Upper lobe of right lung (tissue), 1 donor: ENCODE measurements at places on chromosomes 1 and 21. TPM values are rescaled to one million over a fixed set of nuclear protein-coding genes. Genes with fewer than 3 reads are reported as not detected.

- no peak for DNase-seq
Observed at GRCh38 chr1:15676688-15677661, 7.1 kb upstream of the PLEKHM2 start.

Gene OR6K3
- total RNA-seq = 2.3 TPM

Gene SELE
- total RNA-seq = 1.5 TPM

Gene S100A7
- not detected for total RNA-seq

Gene MYOG
- total RNA-seq = not detected

GRCh38 chr1:211381481-211382181 lies 55.0 kb downstream of the TRAF5 start:
- no peak for DNase-seq

- DNase-seq = no peak
Observed at GRCh38 chr1:58886611-58887010, 102.8 kb upstream of the JUN start.

DNA sequence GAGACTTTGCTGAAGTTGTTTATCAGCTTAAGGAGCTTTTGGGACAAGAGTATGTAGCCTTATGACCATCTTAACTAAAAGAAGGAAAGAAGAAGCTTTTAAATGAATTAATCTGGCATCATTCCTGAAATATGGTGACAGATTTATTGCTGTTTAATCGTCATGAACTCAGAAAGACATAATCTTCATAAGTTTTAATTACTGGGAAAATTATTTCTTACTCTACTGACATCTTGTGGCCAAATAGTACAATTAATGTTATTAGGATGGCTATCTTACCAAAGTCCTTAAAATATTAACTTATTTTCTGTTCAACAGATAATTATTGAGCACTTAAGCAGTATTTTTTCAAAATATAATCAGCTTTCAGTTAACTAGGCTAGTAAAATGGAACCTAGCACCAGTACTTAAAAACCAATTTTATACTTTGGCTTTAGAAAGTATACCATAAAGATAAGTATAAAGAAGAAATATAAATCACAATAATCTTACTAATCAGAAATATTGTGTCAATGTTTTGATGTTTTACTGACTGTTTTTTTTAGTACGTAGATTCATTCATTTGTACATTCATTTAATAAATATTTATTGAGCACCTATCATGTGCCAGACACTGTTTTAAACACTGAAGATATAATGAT lies 34.7 kb upstream of the GPR25 start:
- no peak for DNase-seq

DNA sequence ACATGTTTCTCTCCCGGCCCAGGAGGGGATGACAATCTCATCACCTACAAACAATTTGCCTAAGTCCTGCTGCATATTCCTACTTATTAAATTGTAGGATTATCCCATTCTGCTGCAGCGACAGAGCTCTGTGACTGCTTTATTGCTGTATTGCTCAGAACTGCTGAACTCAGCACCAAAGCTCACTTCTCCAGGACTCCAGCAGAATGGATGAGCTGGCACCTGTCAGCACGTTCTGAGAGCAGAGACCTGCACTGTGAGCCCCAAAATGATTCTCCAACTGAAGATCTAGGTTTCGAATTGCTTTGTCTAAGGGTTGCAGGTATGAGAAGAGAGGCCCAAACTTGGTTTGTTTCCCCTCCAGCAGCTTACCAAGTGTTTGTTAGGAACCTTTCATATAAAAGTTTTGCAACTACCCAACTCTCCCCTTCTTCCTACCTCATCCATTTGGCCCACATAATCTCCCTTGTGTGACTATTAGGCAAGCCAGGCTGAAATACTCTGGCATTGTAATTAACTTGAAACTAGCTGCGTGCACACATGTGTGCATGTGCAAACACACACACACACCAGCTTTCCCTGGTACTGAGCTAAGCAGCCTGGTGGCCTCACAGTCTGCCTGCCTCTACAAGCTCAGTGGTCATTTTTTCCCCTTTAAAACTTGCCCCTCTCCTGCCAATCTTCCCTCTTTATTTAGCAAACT lies 161.4 kb upstream of the CAMK1G start:
- no peak for DNase-seq

DNA sequence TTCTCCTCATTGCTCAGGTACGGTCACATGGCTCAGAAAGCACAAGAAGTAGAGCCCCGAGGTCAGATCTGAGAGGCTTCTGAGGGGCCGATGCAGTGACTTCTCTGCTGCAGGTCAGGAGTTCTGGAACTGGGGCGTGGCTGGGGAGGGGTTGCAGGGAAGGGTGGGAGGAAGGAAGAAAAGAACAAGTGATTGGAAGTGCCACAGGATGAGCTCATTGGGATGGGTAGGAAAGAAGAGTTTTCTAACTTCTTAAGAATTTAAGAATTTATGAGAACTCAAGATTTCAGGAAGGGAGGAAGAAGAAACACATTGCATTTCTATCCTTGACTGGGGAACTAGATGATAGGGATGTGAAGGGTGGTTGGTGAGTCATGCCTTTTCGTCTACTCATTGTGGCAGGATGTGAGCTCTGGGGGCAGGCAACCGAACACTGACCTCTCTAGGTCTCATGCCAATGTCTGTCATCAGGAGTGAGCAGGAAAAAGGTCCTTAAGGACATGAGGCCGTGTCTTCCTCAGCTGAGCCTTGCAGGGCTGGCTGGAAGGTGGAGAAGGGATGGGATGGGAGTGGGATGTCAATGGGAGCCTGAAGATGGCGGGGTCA lies 497 bp downstream of the FCRLB start:
- DNase-seq = no peak

DNA sequence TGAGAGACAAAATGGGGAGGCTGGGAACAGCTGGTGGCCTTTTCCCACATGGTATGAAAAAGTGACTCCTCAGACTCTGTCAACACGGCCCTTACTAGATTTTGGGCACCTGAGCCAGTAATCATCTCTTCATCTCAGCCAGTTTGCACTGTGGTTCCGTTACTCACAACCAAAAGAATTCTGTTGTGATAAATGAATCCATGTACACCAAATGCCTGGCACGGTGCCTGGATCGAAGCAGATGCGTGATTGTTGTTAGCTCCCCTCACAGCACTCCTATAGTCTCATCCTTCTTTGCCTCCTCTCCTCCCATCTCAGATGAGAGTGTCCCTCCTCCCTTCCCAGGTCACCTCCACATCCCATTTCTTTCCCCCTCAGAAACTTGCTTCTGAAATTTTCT lies 57.9 kb upstream of the GJB5 start:
- DNase-seq = no peak

Gene LCE2C
- total RNA-seq = not detected

Gene UBE4B
- total RNA-seq = 36.2 TPM

DNA sequence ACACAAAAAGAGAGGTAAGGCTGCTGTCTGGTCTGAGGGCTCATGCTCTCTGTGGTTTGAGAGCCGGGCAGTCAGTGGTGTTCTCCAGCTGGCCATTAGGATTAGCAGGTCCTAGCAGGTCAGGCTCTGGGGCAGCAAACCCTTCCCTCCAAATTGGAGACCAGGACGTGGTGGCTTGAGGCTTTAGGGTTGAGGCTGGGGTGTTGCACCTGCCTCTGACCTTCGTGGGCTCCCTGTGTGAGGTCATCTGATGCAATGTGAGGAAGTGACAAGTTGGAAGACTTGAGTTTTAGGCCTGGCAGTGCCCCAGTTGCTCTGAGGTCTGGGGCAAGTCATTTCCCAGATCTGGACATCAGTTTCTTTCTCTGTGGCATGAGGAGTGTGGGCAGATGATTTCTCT lies 24.4 kb downstream of the SZRD1 start:
- no peak for DNase-seq

- no peak for DNase-seq
Observed at GRCh38 chr21:37862536-37862935, 53.7 kb downstream of the KCNJ6 start.
